ENCODE measurements at places on chromosomes 2 and 18.

GRCh38 chr2:52676056-52676455 is 1091.5 kb upstream of the CHAC2 start:
- DNase-seq, result no peak

DNA sequence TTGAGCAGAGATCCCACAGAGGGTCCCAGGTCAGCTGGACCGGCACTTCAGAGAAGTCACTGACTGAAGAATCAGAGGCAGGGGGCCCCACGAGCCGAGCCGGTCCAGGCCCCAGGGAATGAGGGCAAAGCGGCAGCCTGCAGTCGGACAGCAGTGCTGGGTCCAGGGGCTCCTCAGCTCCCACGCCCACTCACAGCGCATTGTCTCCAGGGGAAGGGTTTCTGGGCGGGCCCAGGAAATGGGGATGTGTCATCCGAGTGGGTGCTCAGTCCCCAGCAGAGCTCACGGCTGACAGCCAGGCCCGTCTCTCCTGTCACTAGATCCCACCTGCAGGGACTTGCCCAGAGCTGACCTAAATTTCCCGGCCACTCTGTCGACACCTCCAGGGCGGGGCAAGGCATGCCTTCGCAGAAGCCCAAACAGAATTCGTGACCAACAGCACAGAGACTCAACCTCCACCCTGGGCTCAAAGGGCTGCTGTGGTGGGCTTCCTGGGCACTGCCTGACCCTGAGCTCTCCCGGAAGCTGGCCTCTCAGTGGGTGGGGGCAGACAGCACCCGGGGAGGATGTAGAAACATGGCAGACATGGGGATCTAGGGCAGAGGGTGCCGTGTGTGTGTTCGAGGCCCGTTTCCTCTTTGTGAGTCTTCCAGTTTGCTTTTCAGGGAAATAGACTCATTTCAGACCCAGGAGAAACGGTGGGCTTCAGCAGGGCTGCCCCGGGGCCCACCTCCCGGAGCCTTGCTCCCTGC is 42.1 kb upstream of the TAF1B start:
- DNase-seq, result peak; percentile 88

DNA sequence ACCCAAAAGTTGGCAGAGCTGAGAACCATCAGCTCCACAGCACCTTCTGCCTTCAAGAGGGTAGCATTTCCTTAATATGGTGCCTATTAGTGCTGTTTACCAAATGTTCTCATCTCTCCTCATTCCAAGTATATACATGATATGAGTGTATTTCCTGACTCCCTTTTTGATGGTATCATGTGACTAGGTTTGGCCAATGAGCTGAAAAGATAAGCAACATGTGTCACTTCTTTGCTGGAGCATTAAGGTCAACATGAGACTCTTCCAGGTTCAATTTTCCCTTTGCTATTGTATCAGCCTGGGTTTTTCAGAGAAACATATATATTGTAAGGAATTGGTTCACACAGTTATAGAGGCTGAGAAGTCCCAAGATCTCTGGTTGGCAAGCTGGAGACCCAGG is 310.9 kb downstream of the HRH4 start:
- DNase-seq, result no peak

DNA sequence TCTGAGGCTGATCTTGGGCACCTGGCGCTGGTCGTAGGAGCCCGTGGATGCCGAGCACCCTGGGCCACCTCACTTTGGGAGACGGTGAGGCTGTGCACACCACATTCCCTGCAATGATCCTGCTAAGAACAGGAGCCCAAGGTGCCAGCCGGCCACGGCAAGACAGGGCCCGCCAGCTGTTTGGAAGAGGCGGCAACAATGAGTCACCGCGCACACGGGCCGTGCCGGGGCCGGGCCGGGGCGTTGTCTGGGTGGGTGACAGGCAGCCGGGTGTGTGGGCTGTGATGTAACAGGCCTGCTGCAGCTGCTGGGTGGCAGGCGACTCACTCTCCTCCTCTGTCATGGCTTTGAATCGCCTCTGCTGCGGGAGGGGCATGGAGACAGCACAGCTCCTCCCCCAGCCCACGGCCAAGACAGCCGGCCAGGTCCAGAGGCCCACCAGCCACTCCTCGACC is 49.7 kb upstream of the ODC1 start:
- DNase-seq, result no peak

DNA sequence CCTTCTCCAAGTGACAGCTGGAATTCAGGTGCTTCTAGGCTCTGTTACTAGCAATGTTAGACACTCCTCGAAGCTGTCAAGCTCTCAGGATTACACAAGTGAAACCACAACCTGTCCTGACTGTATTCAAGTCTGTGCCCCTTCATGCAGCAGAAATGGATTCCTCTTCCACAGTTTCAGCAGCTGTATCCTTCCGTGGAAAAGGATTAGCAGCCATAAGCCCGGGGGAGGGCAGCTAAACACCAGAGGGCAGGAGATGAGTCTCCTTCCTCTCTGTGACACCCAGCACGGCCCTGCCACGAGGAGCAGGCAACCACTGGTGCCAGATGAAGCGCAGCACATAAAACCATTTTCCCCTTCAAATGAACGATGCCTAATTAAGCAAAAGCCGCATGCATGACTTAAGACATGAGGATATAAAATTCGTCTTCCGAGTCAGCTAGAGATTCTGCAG is 1.2 kb downstream of the ST3GAL5 start:
- peak; percentile 78 for DNase-seq

DNA sequence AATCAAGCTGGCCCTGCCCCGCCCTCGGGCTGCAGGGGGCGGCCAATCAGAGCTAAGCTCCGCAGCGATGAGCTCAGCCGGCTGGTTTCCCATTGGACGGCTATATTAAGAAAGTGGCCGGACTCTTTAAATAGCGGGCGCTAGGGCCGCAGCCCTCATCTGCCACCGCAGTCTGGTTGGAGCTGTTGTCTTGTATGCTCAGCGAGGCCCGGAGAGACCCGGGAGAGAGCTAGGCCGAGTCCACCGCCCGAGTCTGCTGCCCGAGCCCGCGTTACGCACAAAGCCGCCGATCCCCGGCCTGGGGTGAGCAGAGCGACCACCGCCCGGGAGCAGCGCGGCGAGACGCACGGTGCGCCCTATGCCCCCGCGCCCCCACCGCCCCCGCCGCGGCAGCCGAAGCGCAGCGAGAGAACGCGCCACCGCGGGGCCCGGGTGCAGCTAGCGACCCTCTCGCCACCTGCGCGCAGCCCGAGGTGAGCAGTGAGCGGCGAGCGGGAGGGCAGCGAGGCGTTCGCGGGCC is at the start of gene RHOB:
Gene RHOB (plus strand): TSS at position 158 of the 520 bp plus-strand sequence. CDS start 392 bp downstream, outside the sequence.
- DNase-seq, result peak; percentile 98

- no peak for DNase-seq
Observed at GRCh38 chr2:226376516-226377180, 423.0 kb downstream of the IRS1 start.

DNA sequence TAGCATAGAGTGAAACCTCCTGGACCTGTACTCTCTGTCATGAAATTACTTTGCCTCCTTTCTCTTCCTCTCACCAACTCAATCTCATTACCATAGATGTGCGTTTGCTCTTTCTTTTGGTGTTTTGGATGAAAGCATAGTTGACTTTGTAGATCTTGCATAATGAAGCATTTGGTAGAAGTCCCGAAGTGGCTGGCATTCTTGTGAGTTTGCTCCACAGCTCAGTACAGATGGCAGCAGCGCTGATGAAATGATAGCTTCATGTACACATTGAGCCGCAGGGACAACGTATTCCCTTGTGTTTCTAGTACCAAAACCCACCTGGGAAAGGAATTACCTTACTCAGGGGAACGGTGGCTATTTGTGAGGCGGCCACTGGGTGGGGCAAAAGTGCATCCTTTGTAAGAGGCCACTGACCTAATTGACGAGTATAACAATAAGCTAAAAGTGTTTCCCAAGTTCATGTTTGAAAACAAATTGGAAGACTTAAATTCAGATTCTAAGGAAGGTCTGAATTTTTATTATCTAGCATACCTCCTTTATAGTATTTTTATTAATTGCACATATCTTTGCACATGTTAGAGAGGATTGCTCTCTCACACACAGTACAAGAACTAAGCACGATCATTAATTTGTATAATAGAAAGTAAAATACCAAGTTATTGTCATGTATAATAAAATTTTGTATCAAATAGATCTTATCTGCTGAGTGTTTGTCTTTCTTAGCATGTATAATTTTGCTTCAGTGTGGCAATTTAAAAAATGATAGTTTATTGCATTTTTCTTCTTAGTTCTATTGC is 25.4 kb upstream of the CDH7 start:
- DNase-seq, result peak; percentile 63

GRCh38 chr2:128311216-128311754 is 7.4 kb downstream of the HS6ST1 start:
- DNase-seq, result no peak

GRCh38 chr2:227257820-227258219 is 67.2 kb upstream of the MFF start:
- no peak for DNase-seq

- no peak for DNase-seq
Observed at GRCh38 chr18:60044290-60045006, 144.7 kb downstream of the PMAIP1 start.

GRCh38 chr2:63614983-63615945 is 26.5 kb downstream of the MDH1 start:
- no peak for DNase-seq

- DNase-seq, result no peak
Observed at GRCh38 chr2:119549241-119549640, 5.0 kb downstream of the CFAP221 start.

DNA sequence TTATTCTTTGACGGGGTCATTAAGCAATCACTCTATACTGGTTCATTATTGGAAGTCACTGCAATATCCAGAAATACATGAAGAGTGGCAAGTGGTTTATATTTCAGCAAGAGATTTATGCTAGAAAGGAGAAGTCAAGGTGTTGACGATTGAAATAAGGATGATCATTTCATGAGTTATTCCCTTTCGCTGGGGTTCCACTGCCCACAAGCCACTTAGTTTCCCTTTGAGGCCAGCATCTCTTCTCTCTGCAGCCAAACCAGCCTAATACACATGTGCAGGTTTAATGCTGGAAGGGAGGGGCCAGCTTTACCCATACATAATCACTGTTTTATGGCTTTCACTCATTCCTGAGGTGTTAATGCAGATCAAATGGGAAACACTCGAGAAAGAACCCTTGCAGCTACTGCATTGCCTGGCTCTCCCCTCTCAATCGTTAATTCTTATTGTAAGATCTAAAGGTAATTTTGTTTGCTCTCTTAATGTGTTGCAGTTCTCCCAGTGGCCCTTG is 108.4 kb downstream of the MEIS1 start:
- DNase-seq, result no peak

DNA sequence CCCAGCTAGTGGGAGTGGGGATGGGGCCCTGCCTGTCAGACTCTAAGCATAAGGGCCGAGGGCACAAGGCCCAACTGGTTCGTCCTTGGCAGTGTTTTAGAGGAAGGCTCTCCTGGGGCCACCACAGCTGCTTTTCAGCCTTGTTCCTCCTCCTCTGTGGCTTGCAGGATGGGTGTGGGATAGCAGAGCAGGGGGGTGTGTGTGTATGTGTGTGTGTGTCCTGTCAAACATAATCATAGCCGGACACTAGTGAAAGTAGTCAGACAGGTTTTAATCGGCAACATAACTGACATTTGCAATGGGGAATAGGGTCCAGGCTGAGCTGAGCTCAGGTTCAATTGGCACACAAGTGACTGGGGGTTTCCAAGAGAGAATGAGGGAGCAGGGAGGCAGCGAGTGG is 114.2 kb downstream of the SEPTIN10 start:
- DNase-seq, result no peak

- no peak for DNase-seq
Observed at GRCh38 chr18:43310239-43310638, 32.9 kb upstream of the SYT4 start.

GRCh38 chr2:4561196-4561595 is 857.8 kb downstream of the DCDC2C start:
- no peak for DNase-seq

GRCh38 chr2:3659447-3660432 is 1.7 kb downstream of the ALLC start:
- DNase-seq, result peak; percentile 36

- DNase-seq, result no peak
Observed at GRCh38 chr2:124333784-124334183, 308.7 kb downstream of the CNTNAP5 start.

DNA sequence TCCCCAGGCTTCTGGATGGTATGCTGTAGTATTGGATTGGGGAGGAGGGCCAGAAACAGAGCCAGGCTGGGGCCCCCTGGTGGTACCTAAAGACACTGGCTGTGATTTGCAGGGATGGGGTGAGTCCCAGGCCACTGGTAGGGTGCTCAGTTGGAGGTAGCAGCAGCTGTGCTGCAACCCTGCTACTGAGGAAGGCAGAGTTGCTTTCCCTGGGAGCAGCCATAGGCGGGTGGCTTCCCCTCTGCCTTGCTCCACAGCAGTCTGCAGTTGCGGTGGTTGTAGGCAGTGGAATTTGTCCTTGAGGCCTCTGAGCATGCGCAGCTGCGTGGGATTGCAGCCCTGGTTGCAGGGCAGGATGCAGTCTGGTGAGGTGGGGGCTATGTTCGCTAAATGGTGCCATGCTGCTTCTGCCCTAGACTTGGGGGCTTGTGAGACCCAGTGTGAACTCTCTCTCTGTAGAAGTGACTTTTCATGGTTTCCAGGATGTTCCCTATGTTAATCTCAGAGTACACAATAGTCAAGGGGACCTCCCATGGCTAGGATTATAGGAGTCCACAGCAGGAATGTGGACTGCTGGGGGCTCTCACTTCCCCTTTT is 443.5 kb downstream of the XIRP2 start:
- no peak for DNase-seq

GRCh38 chr2:45724335-45724734 is 72.9 kb downstream of the PRKCE start:
- no peak for DNase-seq

DNA sequence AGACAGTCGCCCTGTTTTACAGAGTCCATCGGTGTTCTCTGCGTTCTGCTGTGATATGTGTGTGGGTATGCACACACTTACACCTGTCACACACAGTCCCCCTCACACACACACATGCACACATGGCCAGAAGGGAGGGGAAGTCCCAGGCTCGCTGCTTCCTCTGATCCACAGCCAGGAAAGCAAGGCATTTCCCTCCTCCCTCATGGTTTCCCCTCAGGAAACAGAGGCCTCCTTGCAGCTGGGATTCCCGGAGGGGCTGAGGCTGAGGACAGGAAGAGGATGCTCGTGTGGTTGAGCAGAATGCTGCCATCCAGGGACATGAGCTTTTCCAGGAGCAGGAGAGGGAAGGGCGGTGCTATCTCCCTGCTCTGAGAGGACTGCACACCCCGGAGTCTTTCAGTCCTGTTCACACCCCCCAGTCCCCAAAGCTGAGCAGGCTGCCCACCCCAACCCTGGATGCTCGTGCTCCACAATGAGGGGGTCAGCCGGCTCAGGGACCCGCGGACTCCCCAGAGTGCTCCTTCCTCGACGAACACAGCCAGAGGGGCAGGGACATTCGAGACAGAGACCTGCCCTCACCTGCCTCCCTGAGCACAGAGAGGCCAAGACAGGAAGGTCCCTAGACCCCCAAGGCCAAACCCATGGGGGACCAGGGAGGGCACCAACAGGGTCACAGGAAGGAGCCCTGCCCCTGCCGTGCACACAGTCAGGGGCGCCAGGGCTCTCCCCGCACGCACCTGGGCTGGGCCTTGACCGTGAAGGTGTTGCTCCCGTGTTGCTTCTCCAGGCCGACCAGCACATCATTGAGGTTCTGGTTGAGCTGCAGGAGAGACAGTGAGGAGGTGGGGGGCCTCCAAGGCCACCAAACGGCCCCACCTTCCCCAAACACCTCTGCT is 45.3 kb downstream of the BIN1 start:
- DNase-seq, result no peak
